ENCODE measurements at places on chromosomes 2 and 18.

GRCh38 chr2:144082327-144082726 lies 437.6 kb downstream of the ZEB2 start:
- no peak for DNase-seq

- no peak for DNase-seq
Measured at GRCh38 chr2:181304011-181304844, 153.0 kb upstream of the ITGA4 start.

GRCh38 chr2:219642069-219642454 lies 14.6 kb downstream of the SLC4A3 start:
- no peak for DNase-seq

DNA sequence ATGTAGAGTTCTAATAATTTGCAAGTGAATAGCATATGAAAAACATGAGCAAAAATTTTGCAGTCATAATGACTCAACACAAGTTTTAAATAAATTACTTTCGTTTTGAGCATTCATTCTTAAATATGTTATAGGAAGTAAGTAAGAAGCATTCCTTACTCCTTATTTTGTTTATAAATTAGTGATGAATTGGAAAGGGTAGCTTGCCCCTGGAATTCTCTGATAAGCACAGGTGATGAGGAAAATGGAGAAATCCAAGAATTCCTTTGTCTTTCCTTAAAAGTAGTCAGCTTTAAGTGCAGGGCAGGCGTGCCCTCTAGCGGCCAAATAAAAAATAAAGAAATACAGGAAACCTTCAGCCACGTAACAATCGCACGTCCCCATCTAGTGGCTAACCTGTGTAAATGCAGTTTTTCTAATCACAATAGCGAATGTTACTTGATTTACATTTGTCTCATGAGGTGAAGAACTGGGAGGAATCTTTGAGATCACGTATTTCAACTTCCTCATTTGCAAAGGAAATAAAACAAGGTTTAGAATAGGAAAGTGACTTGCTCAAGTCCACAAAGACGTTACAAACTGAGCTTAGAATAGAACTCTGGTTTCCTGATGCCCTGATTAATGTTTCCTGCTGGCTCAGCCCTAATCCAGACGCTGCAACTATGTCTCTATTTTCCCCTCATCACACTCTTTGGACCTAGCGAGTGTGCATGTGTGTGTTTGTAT lies 47.2 kb upstream of the ZNG1B start:
- peak; percentile 44 for DNase-seq
